ENCODE measurements at places on chromosomes 6 and 20.

DNA sequence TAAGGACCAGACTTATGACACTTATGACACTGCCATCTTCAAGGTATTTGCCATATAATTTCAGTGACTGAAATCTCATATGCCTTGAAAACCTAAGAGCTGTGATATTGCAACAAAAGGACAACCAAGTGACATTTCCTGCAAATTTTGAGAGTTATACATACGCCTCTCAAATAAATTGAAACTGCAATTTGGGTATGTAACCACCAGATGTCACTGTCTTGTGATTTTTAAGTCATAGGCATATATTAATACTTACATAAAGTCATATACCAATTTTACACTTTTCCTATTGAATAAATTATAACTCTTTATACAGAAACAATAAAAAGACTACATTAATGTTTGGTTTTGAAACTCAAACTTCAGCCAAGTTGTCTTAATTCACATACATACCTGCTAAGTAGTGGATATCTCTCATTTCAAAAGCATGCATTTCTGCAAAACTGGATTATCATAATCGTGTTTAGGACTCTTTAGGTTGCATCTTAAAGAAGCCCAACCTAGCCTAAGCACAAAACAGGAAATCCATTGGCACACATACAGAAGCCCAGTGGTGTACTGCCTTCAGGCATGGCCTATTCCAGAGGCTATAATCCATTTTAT lies 180.2 kb downstream of the PACRG start:
- DNase-seq = peak; percentile 5

- DNase-seq = no peak
Observed at GRCh38 chr20:51500311-51500710, 42.2 kb downstream of the NFATC2 start.

- no peak for DNase-seq
Observed at GRCh38 chr20:33848391-33848790, 37.2 kb downstream of the CHMP4B start.

- peak; percentile 83 for DNase-seq
Observed at GRCh38 chr6:149934249-149935156, 7.3 kb upstream of the ULBP2 start.

Data from mesenchymal stem cell (in vitro differentiated cells and primary cell).